Activated naive CD4-positive, alpha-beta T cell treated with Interleukin-2 at 50 U/mL for 16 hours (primary cell): ENCODE measurements at places on chromosomes 5 and 9.
A peak's percentile ranks its signal among the peaks of the same experiment; 100 is the strongest.

GRCh38 chr5:64678374-64678773, 11.9 kb upstream of the SHISAL2B start:
- DNase-seq, result no peak

GRCh38 chr5:171762021-171762608, 23.5 kb upstream of the SMIM23 start:
- DNase-seq, result no peak

DNA sequence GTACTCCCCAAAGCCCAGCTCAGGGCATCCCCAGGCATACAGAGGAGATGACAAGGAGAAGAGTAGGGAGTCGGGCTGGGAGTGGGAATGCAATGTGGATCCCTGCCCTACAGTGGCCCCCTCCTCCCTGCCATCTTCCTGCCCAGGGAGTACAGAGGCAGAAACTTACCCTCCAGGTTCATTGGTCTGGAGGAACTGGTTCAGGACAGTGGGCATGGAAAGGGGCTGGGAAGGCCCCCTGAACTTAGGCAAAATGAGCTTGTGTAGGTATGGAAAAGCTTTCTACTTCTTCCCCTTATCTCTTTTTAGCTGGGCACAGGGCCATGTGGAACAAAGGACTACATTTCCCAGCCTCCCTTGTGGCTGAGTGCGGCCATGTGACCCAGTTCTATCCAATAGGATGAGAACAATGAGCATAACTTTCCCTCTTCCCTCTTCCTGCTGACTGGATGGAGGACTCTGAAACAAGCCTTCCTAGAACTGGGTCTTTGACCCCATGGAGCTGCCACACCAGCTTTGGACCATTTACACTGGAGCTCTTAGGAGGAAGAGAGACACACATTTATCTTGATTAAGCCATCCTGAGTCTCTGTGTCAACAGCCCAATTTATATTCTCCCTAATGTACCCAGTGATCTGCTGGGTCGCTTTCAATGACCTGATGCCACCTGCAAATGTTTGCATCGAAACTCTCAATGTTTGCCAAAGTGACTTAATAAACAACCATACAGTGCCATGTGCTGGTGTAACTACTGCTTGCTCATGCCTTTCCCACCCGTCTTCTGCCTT, 25.0 kb upstream of the HMCN2 start:
- DNase-seq, result peak; percentile 23

DNA sequence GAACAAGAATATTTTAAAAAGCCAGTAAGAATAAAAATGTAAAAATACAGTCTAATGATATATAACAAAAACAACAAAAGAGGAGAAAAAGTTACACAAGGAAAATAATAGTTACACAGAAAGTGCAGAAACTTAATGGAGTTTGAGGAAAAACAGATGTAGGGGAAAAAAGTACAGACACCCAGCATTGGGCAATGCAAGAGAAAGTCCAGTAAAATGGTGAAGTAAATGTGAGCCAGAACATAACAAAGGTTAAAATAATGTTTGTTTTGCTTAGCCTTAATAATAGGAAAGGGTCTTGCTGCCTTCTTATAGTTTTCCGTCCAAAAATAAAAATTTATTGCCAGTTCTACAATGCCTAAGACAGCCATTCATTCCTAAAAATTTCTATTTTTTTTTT, 364.2 kb downstream of the NNT start:
- DNase-seq, result no peak

DNA sequence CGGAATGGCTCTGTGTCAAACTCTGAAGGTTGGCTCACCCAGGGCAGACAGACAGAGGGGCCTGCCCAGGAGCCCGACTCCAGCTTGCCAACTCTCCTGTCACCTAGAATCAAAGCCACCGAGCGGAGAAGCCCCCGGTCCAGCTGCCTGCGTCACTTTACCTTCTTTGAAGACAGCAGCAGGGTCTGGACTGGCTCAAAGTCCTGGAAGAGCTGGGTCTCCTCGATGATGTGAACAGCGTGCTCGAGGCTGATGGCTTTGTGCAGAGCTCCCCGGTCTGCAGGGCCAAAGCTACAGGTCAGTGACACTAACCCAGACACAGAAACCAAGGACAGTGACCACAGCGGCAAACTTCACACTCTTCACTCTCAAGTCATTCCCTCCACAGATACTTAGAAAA, 67.9 kb downstream of the SECISBP2 start:
- no peak for DNase-seq
